ENCODE measurements at places on chromosomes 3 and 15.

DNA sequence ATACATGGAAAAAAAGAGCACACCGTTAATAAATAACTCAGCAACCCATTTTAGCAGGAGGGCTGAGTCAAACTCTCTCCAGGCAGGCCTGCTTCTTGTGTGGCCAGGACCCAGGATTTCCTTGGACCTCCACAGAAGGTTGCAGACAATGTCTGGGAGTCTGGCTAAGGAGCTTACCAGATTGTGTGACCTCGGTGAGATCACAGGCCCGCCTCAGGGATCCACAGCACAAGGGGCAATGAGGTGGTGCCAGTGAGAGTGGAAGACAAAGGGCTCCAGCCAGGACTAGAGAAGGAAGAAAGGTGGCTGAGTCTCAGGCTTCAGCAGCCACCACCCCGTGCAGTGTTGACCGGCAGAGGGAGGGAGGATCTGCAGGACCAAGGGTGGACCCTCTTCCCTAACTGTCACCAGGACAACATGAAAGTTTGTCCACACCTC, 32.2 kb upstream of the SEC22A start:
- no peak for DNase-seq

- peak; percentile 88 for DNase-seq
Observed at GRCh38 chr15:66603301-66604179, 37.7 kb upstream of the LCTL start.

- DNase-seq = no peak
Observed at GRCh38 chr15:43134157-43134635, 810 bp downstream of the TMEM62 start.

- DNase-seq = no peak
Observed at GRCh38 chr3:112976001-112976400, 1.1 kb upstream of the CD200R1 start.

GRCh38 chr15:58761010-58761388, 10.1 kb upstream of the MINDY2 start:
- DNase-seq = no peak

- no peak for DNase-seq
Observed at GRCh38 chr3:191430103-191430502, 30.9 kb upstream of the PYDC2 start.

DNA sequence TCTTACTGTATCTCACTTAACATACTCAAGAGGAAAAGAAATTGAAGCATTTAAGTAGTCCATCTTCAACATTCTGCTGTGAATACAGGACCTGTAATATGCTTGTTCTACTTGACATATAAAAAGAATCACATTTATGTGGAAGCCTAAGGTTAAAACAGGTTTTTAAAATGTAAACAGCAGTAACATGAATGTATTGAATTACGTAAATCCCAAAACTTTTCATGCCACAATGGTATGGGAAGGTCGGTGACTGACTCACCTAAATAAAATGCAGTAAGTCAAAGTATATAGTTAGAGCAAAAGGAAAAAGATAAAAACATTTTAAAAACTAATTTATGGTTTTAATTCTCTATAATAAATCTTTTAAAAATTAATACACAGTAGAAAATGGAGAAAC, 115.7 kb upstream of the TJP1 start:
- no peak for DNase-seq

- peak; percentile 64 for DNase-seq
Observed at GRCh38 chr3:10459954-10460754, 45.2 kb downstream of the ATP2B2 start.

DNA sequence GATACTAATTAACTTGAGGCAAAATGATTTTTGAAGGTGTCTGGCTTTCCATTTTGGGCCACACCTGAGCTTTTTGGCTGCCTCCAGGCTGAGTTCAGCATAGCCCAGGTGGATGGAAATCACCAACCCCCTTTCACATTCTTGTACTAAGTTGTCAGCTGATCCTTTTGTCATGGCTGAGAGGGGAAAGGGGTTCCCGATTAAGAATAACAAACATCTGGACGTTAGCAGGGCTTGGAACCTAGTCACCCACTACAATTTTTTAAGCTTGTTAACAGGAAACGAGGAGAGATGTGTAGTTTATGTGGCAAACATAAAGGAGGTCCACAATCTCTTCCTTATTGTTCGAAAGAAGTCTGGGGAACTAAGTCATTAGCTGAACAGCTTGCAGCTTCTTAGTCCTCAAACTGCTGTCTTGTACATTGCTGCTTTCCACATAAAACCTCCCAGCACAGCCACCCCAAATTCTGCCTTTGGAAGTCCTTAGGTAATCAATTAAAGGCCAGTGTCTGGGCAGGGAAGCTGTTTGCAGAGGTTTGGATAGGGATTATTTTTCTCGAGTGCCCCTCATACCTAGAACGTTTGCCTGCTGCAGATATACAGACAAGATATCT, 5.0 kb downstream of the NR2F2 start:
- no peak for DNase-seq

DNA sequence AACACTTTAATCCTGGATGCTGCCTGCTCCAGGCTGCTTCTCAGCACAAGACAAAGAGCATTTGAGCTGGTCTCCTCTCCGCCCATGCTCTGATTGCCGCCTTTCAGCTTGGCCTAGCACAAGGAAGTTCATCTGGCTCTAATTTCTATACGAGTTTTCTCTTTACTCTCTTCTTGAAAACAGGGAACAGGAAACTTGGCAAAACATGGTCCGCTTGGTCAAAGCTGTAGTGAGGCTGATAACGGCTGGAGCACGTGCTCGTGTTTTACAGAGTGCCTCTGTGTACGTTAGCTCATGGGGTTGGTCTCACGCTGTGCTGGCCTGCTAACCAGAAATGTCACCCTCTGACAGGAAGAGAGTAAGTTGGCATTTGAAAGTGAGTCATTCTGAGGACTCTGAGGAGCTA, 19.2 kb downstream of the RARRES1 start:
- DNase-seq = no peak

DNA sequence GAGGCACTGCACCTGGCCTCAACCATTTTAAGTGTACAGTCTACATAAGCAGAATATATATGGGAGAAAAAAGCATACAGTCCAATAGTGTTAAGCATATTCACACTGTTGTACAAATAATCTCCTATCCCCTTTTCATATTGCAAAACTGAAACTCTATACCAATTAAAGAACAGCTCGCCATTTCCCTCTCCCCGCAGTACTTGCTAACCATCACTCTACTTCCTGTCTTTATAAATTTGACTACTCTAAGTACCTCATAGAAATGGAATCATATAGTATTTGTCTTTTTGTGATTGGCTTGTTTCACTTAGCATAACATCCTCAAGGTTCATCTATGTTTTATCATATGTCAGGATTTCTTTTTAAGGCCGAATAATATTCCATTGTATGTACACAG, 21.6 kb upstream of the TASOR start:
- DNase-seq = no peak

DNA sequence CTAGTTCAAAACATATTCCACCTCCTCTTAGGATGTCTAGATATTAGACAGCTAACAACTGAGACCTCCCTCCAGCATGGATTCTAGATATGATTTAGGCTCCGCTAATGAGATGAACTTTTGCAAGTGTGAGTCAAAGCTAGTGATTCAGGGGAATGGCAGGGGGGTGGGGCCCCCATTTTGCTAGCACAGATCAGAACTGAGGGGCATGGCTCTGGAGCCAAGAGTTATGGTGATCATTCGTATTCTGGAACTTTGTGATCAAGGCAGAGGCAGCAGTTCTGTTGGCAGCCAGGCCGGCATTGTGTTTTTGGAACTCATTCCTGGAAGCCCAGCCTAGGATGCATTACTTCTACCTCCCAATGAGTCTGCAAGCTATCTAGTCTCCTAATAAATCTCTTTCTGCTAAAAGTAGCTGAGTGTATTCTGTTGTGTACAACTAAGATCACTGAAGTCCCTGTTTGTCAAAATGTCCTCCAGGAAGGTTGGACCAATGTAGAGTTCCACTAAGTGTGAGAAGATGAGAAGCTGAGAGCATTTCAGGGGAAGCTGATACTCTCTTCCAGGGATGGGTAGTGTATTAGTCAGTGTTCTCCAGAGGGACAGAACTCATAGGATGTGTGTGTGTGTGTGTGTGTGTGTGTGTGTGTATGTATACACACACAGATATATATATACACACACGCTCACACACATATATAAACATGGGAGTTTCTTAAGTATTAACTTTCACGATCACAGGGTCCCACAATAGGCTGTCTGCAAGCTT, 312.7 kb downstream of the TLE3 start:
- DNase-seq = no peak

DNA sequence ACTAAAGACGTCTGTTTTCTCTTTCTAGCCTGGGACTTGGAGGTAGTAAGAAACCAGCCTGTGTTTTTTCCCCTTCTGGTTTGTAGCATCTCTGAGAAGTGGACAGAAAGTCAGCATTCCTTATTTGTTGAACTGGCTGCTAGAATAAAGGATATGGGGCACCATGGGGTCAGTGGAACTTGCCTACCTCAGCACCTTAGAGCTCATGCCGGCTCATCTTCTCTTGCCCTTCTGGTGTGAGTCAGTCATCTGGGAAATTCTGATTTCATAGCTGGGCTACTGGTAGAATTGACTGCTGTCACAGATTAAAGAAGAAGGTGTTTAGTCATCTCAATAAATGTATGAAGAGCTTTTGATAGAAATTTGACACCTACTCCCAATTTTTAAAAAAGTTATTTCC, 202.7 kb upstream of the TOPAZ1 start:
- DNase-seq = no peak
